Melanocyte of skin (primary cell): ENCODE measurements at places on chromosomes 5 and 9. TPM values are rescaled to one million over a fixed set of nuclear protein-coding genes. Genes with fewer than 3 reads are reported as not detected.

The ROR2 gene
- total RNA-seq: under 0.01 and 0.36 TPM in 2 replicates

The RAD23B gene
- total RNA-seq: 124 and 145 TPM in 2 replicates

The MARCOL gene
- total RNA-seq: not detected in 2 replicates

The DIPK1B gene
- 8.6 and 21.4 TPM in 2 replicates for total RNA-seq

The PCA3 gene
- total RNA-seq: under 0.01 and 0.34 TPM in 2 replicates

The SOHLH1 gene
- not detected in 2 replicates for total RNA-seq

The DNLZ gene
- 5.5 and 10.9 TPM in 2 replicates for total RNA-seq

The CTNNAL1 gene
- total RNA-seq: 23.1 and 58.5 TPM in 2 replicates

The GZMA gene
- not detected in 2 replicates for total RNA-seq

The BTNL8 gene
- total RNA-seq: not detected in 2 replicates

The ARSI gene
- 18.5 and 31.6 TPM in 2 replicates for total RNA-seq

The ANKRD18A gene
- not detected in 2 replicates for total RNA-seq

The TMEM174 gene
- total RNA-seq: not detected in 2 replicates

The FYB1 gene
- 4.0 and 4.8 TPM in 2 replicates for total RNA-seq

The IFNA21 gene
- not detected in 2 replicates for total RNA-seq

The ZNF474 gene
- total RNA-seq: not detected in 2 replicates

The PAX5 gene
- under 0.01 TPM in 1 of 2 replicates, not detected in the other for total RNA-seq

The IL13 gene
- not detected in 2 replicates for total RNA-seq

The TMEFF1 gene
- total RNA-seq: 0.69 and 0.73 TPM in 2 replicates

The PCDHB3 gene
- total RNA-seq: under 0.01 TPM in 2 replicates

The ENTPD2 gene
- total RNA-seq: not detected in 2 replicates

The PAEP gene
- 11.0 and 12.4 TPM in 2 replicates for total RNA-seq

The CCDC192 gene
- not detected in 2 replicates for total RNA-seq

The SLC36A2 gene
- total RNA-seq: not detected in 2 replicates

The PLCXD3 gene
- not detected in 2 replicates for total RNA-seq
